ENCODE measurements at places on chromosomes 4 and X.

GRCh38 chrX:132740316-132741123 is 217.9 kb downstream of the HS6ST2 start:
- DNase-seq = no peak

DNA sequence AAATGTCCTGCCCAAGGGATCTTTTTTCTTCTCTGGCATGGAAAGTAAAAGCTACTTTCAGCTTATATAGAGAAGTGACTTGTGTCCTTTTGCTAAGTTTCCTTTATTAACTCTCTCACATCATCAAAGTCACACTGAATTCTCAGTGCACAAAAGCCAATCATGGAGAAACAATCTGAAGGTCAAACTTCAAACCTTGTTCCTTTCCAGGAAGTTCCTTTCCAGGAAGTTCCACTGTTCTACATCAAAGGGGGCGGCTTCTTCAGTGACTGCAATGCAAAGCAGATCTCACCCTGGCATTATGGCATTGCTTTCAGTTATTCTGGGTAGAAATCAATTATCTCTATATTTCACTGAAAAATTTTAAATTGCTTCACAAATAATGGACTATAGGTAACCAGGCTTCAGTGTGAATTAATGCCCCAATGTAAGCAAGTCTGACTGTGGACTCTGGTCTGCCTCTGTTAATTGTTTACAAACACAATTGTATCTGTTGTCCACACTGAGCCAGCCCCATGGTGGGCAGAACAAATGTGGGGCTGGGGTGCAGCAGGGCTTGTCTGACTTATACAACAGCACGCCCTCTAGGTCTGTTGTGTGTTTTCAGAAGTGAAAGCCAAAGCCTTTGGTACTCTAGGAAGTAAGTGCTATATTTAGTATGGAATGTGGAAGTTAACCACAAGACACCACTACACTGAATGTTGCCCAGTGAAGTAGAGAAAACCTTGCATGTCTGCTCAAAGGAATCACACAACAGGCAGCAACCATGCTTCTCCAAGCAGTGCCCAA is 98.8 kb downstream of the CDS1 start:
- DNase-seq = no peak

- no peak for DNase-seq
Observed at GRCh38 chr4:140213749-140214148, 59.8 kb upstream of the MAML3 start.

- DNase-seq = no peak
Observed at GRCh38 chr4:165378398-165378744, 437 bp upstream of the CPE start.

DNA sequence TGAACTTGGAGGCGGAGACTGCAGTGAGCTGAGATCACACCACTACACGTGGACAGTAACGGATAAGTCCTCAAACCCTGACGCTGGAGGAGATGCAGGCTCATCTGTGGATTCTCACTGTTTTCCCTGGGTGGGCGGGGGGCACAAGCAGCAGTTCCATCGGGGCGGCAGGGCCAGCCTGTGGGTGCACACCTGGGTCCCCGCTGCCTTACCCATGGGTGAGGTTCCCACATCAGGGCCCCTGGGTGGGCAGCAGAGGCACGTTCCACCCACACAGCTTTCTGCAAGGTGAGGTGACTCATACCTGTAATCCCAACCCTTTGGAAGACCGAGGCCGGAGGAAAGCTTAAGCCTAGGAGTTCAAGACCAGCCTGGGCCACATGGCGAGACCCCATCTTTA is 56.6 kb upstream of the MXD4 start:
- DNase-seq = no peak

DNA sequence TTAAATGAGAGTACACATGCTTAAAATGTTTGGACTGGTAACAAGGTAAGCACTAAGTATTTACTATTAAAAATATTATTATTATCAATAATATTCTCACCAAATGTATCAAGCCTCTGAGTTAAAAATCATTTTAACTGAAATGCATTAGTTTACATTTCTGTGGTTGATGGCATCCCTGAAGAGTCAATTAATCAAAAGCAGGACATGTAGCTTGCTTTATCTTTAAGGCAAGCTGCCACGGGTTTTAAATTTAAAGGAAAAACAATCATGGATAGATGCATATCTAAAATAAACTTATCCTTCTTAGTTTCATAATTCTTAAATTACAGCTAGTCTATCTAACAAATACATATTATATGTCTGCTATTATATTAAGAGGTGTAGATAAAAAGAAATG is 584.8 kb upstream of the INTU start:
- DNase-seq = no peak

- DNase-seq = peak; percentile 33
Observed at GRCh38 chr4:140249351-140249750, 95.4 kb upstream of the MAML3 start.

DNA sequence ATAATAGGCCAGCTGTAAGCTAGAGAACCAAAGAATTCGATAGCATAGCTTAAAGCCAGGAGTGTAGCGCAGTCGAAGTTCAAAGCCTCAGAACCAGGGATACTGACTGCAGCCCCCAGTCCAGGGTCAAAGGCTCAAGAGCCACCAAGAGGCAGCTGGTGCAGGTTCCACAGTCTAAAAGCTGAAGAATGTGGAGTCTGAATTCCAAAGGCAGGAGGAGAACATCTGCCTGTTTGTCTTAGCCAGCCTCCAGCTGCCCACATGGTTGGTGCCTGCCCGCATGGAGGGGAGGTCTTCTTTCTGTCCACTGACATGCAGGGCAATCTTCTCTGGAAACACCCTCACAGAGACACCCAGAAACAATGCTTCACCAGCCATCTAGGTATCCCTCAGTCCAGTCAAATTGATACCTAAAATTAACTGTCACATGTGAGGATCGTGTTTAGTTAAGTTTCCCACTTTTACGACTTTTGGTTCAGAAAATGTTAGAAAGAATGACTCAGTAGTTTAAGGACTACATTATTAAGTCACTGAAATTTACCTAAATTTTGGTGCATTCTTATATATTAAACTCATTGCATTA is 52.8 kb upstream of the RHOH start:
- DNase-seq = no peak

DNA sequence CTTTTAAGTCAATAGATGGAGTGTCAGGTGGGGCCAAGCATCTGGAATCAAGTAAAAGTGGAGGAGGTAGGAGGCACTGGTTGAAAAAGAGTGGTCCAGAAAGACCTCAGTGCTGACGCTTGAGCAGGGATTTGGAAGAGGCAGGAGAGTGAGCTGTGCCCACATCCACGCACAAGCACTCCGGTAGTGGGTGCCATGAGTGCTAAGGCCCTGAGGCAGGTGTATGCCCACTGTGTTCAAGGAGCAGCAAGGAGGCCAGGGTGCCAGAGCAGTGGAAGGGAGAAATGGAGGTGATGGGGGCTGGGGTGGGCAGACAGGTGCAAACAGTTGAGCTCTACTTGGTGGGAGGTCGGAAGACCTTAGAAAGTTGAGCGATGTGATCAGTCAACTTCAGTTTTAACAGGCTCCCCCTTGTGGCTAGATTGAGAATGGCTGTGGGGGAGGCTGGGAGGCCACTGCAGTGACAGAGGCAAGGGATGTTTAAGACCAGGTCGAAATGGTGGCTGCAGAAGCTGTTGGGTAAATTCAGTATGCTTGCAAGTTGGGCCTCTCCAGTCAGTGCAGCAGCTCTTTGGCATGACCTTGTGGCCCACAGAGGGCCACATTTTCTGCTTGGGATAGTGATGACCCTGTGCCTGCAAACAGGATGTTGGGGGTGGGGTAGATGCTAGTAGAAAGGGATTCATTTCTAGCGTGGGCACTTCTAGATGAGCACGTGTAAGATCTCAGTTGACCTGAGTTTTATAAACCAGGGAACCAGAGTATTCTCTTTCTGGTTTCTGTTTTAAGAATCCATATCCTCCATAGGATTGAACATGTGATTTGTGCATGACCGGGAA is 12.7 kb downstream of the TKTL1 start:
- DNase-seq = peak; percentile 84

DNA sequence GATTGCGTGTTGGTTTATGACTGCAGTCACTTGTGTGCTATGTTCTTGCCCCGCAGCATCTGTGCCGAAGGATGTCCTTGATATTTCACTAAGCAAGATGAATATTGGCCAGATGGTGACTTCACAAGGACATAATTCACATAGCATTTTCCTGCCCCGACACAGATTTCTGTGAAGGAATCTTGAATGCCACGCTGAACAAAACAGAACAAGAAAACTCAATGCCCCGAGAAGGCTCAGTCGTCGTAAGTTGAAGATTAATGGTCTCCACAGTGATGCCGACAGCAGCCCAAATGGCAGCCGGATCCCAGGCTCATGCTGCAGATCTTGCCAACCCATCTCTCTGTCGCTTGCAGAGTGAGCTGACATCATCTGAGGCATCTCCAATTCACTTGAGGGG is 145.9 kb downstream of the CPEB2 start:
- no peak for DNase-seq

Measured in CD4-positive, alpha-beta T cell treated with Interleukin-17A for 1 hour (primary cell).